Placental epithelial cell (primary cell): ENCODE measurements at places on chromosomes 4 and X. TPM values are rescaled to one million over a fixed set of nuclear protein-coding genes. Genes with fewer than 3 reads are reported as not detected.

The FAM156A gene
- total RNA-seq: 23.6 and 30.6 TPM in 2 replicates

The ENPEP gene
- 0.39 and 2.3 TPM in 2 replicates for total RNA-seq

The RAB39B gene
- total RNA-seq: under 0.01 TPM in 1 of 2 replicates, not detected in the other

The MTNR1A gene
- total RNA-seq: not detected in 2 replicates

The SLC38A5 gene
- 36.1 and 65.6 TPM in 2 replicates for total RNA-seq

The RS1 gene
- not detected in 2 replicates for total RNA-seq

The LNX1 gene
- total RNA-seq: under 0.01 and 0.22 TPM in 2 replicates

The STBD1 gene
- total RNA-seq: 2.7 and 2.9 TPM in 2 replicates

The TRMT44 gene
- total RNA-seq: 17.3 and 20.6 TPM in 2 replicates

The APLN gene
- 0.11 TPM in 1 of 2 replicates, not detected in the other for total RNA-seq

The MAP3K15 gene
- under 0.01 TPM in 1 of 2 replicates, not detected in the other for total RNA-seq

The OFD1 gene
- 12.1 and 20.0 TPM in 2 replicates for total RNA-seq

The PHOX2B gene
- total RNA-seq: not detected in 2 replicates

The PCYT1B gene
- under 0.01 TPM in 1 of 2 replicates, not detected in the other for total RNA-seq

The UGT2B17 gene
- total RNA-seq: not detected in 2 replicates

The CPXCR1 gene
- not detected in 2 replicates for total RNA-seq

The PASD1 gene
- not detected in 2 replicates for total RNA-seq

The TMEM150C gene
- under 0.01 and 0.11 TPM in 2 replicates for total RNA-seq

The CSAG1 gene
- total RNA-seq: not detected in 2 replicates

The SAGE1 gene
- not detected in 2 replicates for total RNA-seq

The GPR50 gene
- total RNA-seq: not detected in 2 replicates

The ZGRF1 gene
- total RNA-seq: 7.4 and 7.5 TPM in 2 replicates

The TEC gene
- 0.22 and 0.39 TPM in 2 replicates for total RNA-seq

The DUSP21 gene
- not detected in 2 replicates for total RNA-seq

The GCNA gene
- total RNA-seq: 2.3 and 4.7 TPM in 2 replicates

The FREM3 gene
- not detected in 2 replicates for total RNA-seq

The MAGEA4 gene
- not detected in 2 replicates for total RNA-seq

The CCSER1 gene
- total RNA-seq: 20.0 and 26.9 TPM in 2 replicates

The HPSE gene
- 4.2 and 11.0 TPM in 2 replicates for total RNA-seq

The IL2 gene
- not detected in 2 replicates for total RNA-seq

The RNF212 gene
- total RNA-seq: 1.2 and 1.6 TPM in 2 replicates

The ENPP6 gene
- not detected in 2 replicates for total RNA-seq

The SLC26A1 gene
- total RNA-seq: under 0.01 TPM in 1 of 2 replicates, not detected in the other

The ADRA2C gene
- total RNA-seq: 0.22 and 0.39 TPM in 2 replicates

The ACTRT1 gene
- total RNA-seq: not detected in 2 replicates

The PARM1 gene
- total RNA-seq: under 0.01 TPM in 2 replicates

The IL1RAPL2 gene
- 0.11 and 0.39 TPM in 2 replicates for total RNA-seq

The GLOD5 gene
- total RNA-seq: not detected in 2 replicates

The MAGEA2 gene
- not detected in 2 replicates for total RNA-seq

The VCX gene
- total RNA-seq: not detected in 2 replicates

The FRMPD3 gene
- under 0.01 and 0.33 TPM in 2 replicates for total RNA-seq

The NMU gene
- total RNA-seq: not detected in 2 replicates

The USP17L29 gene
- not detected in 2 replicates for total RNA-seq

The ADH1A gene
- not detected in 2 replicates for total RNA-seq

The RIPPLY1 gene
- total RNA-seq: not detected in 2 replicates

The AGTR2 gene
- total RNA-seq: not detected in 2 replicates

The TMEM154 gene
- total RNA-seq: 7.1 and 10.2 TPM in 2 replicates

The GPRIN3 gene
- total RNA-seq: under 0.01 TPM in 1 of 2 replicates, not detected in the other
